HTR-8/SVneo (cell line): ENCODE measurements at places on chromosomes 2 and 18.

DNA sequence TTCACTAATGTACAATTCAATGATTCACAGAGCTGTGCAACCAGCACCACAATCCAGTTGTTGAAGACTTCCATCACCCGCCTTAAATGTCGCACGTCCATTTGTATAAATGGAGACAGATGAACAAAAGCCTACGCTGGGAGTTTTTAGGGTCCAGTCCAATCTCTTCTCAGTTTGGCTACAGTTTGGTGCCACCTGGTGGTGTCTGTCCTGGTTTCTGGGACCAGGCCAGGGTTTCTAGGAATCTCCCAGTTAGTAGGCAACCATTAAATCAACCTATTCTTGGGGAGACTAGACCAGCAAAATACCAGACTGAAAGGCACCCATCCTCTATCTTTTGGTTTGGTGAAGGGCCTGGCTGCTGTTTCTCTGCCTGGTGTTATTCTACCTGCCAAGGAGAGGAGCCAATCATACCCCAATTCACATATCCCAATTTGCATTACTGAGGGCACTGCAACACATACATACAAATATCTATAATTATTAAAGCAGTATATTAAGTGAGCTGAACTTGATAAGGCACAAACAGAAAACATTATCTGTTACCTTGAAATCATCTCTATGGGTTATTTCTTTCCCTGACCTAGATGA lies 3.2 kb upstream of the DDX1 start:
- peak; percentile 49 for DNase-seq

DNA sequence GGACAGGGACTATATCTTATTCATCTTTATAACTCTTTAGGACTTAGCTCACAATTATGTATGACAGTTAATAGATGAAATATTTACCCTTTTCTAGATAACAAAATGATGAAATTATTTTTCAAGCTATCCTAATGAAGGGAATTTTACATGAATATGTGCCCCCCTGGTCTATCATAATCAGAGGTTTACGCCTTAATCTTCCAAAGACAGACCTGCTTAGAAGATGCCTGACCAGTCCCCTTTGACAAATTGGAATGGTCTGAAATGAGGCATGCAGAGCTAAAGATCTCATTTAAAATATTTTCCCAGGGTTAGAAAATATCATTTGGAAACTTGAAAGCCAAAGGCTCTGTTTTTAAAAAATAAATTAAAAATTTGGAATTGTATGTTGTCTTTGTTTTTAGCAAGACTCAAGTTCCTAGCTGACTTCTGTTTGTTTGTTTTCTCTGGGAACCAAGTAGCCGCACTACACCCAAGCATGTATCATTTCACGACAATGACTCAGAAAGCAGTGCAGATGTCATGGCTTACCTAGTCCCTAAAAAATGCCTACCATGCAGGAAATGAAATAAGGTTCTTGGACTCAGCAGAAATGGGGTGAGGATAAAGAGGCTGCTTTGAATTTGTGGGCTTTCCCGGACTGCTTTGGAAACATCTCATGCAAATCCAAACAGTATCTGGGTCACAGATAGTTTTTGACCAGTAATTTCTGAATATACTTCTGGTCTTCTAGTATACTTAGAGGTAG lies 162.1 kb downstream of the ZEB2 start:
- DNase-seq, result peak; percentile 70

DNA sequence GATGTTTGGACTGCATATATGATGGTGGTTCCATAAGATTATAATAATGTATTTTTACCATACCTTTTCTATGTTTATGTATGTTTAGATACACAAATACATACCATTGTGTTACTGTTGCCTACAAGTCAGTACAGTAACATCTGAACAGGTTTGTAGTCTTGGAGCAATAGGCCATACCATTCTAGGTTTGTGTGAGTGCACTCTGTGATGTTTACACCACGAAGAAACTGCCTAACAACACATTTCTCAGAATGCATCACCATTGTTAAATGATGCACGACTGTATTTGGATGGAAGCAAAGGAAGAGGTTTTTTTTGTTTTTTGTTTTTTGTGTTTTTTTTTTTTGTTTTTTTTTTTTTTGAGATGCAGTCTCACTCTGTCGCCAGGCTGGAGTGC lies 9.5 kb downstream of the DUSP19 start:
- DNase-seq, result no peak

GRCh38 chr18:29882620-29883019 lies 1159.9 kb downstream of the DSC3 start:
- no peak for DNase-seq

- no peak for DNase-seq
Measured at GRCh38 chr2:234548695-234549420, 52.0 kb upstream of the ARL4C start.

DNA sequence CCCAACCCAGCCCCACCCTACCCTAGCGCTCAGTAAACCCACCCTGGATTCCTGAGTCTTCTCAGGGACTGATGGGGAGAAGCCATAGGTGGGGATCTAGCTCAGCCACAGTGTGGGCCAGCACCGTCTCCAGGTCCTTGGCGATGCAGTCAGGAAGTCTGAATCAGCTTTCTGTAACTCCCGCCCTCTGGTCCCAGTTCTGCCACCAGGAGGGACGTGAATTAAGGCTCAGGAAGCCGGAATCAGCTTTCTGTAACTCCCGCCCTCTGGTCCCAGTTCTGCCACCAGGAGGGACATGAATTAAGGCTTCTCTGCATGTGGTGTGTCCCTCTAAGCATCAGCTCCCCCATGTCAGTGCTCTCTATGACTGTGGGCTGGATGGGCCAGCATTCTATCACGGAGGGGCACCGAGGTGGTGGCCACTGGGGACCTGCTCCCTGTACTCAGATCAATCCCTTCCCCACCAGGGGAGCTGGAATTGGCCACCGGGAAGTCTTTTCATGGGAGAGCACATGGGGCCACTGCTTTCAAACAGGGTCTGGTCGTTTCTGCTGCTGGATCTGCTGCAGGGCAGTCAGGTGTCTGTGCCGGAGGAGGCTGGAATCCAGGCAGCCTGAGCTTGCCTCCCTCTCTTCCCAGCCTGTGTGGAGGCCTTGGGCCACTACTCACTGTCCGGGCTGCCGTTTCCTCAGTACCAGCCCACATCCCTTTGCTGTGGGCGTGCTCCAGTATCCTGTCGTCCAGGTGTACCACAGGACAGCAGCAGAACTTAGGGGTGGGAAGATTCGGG lies 24.7 kb downstream of the ASB18 start:
- no peak for DNase-seq

DNA sequence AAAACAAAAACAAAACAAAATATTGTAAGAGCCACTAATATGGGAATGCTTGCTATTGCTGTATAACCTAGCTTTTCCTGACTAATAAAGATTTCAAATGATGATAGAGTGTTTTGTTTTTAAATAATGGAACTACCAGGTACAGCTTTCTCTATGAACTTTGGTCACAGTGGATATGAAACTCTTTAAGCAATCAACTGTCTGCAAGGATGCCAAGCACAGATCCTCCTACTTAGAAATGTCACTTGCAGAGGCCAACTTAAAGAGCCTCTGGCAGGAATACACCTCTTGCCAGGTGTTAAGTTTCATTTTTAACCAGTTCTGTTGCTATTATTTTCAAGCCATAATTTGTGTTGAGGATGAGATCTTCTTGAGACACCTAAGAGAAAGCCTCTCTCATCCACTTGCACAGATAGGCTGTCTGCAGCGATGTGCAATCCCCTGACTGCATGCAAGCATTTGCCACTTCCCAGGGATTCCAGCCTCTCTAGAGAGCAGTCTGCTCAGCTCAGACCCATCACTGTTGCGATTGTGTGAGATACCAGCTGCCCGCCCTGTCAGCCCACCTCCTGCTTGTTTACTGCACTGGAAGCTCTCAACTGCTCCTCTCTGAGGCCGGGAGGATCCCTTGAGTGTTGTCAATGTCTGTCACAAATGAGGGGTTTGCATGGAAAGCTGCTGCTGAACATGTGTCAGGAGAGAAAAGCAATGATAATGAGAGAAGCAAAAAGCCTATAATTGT lies 86.1 kb upstream of the SCG2 start:
- DNase-seq, result no peak

DNA sequence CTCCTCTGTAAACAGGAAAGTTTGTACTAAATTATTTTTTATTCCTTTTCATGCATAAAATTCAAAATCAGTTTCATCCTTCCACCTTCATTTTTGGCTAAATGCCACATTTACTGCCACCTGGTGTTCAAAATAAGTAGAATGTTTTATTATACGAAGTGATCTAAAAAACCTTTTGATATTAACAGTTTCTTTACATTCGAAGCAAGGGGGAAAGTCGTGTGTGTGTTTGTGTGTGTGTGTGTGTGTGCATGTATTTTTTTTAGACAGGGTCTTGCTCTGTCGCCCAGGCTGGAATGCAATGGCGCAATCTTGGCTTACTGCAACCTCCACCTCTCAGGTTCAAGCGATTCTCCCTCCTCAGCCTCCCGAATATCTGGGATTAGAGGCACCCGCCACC lies 9.0 kb upstream of the SCN9A start:
- no peak for DNase-seq

- no peak for DNase-seq
Measured at GRCh38 chr2:97798416-97798815, 85.0 kb downstream of the ZAP70 start.

GRCh38 chr18:48816554-48816953 lies 134.2 kb downstream of the SMAD7 start:
- no peak for DNase-seq

DNA sequence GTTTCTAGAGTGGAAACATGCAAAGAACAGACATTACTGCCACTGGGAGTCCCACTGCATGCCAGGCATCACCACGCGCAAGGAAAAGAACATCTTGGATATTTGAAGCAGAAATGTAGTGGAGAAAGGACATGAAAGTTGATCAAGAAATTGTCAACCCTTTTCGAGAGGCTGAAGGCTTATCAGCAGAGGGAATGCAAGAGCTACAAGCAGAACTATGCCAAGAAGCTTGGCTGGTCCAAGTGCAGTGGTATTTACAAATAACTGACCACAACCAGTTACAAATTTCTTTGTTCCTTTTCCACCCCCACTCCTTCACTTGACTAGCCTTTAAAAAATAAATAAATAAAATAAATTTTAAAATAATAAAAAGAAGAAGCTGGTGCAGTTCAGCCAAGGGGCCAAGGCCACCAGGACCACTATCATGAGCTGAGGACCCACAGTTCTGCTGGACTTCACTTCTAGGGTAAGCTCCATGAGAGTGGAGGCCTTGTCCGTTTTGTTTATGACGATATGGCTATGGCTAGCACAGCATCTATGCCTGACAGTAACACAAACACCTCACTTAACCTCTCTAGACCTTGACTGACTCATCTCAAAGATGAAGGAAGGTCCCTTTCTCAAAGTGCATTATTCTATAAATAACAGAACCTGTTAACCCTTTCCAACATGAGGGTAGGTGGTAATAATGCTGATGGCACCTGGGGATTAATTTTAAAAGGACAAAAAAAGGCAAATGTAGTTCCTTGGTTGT lies 20.9 kb downstream of the MARCHF4 start:
- no peak for DNase-seq

GRCh38 chr2:55420439-55420725 lies 726 bp upstream of the CCDC88A start:
- DNase-seq, result no peak

- no peak for DNase-seq
Measured at GRCh38 chr2:28615706-28616105, 119.8 kb downstream of the PLB1 start.

GRCh38 chr18:77102259-77103040 lies 30.1 kb downstream of the MBP start:
- no peak for DNase-seq

DNA sequence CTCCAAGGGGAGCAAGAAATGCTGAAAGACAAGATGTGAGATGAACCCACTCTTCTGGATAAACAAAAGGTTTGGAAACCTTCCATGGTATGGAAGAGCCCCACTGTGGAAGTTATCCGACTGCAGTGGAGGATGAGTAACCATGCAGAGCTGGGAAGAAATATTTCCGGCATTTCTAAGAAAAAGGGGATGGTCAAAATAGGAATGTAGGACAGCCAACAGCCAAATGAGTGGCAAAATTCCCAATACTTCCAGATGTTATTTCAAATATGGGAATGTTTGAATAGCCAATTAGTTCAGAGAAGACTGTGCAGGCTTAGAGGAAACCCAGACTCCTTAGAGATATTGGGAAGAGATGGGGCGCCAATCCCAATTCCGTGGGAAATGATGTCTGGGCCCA lies 246.8 kb downstream of the RAD51AP2 start:
- no peak for DNase-seq

DNA sequence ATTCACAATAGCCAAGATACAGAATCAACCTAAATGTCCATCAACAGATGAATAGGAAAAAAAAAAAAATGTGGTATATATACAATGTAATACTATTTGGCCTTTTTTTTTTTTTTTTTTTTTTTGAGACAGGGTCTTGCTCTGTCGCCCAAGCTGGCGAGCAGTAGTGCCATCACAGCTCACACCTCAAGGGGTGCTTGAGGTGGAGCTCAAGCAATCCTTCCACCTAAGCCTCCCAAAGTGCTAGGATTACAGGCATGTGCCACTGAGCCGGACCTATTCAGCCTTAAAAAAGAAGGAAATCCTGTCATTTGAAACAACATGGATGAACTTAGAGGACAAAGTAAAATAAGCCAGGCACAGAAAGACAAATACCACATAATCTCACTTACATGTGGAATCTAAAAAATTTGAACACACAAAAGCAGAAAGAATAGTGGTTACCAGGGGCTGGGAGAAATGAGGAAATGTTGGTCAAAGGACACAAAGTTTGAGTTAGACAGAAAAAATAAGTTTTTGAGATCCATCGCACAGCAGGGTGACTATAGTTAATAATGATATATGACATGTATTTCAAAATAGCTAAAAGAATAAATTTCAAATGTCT lies 26.0 kb downstream of the TLK1 start:
- DNase-seq, result no peak

DNA sequence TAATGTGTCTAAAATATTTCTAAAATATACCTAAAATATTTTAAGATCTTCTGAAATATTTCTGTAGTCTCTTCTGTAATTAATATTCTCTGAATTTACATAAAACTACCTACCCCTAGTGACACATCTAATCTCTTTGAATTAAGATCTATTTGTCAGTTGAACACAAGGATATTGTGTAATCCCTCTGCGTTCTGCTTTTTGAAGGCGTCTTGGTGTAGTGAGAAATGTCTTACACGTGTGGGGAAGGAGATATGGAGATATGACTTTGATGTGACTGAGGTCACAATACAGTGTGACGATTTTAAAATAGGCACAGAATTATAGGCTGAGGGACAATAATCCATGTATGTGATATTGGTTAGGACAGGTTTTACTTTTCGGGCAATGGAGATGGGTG lies 79.8 kb downstream of the DOK6 start:
- DNase-seq, result no peak

DNA sequence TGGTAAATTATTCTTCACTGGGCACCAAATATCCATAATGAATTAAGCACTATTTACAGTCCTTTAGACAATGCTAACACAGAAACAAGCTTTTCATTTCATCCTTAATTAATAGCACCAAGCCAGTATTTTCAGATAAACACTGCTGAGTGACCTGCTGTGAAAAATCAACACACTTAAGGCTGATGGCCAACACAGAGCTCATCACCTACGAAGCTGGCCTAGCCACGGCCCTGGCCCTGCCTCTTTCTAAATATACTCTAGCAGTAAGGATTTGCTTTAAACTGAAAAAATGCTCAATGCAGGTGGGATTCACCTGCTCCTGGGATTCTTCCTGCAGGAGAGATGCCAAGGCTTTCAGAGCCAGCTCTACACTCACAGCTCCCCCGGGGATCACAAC lies 18.4 kb downstream of the CYB5A start:
- no peak for DNase-seq
